ENCODE measurements at places on chromosomes 4 and X.

- no peak for DNase-seq
Measured at GRCh38 chr4:177484613-177485021, 42.4 kb upstream of the AGA start.

GRCh38 chr4:5028480-5028879 is 9.2 kb upstream of the CYTL1 start:
- no peak for DNase-seq

DNA sequence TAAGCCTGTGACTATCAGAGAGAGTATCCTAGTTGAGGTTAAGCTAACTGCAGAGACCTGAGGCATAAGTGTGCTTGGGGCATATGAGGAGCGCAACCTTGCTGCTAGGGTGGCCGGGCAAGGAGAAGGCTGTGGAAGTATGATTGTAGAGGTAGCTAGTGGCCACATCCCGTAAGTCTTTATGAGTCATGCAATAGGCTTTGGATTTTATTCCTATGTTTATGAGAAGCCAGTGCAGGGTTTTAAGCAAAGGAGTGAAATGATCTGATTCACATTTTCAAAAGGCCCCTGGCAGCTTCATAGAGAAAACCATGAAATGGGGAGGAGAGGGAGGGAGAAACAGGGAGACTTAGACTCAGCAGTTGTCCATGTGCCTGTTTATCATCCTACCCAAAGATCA is 92.1 kb upstream of the WDFY3 start:
- DNase-seq: no peak

GRCh38 chr4:16075061-16075460 is 8.8 kb downstream of the PROM1 start:
- DNase-seq: no peak

- peak; percentile 52 for DNase-seq
Measured at GRCh38 chr4:121252224-121252806, 88.2 kb upstream of the TNIP3 start.

- no peak for DNase-seq
Measured at GRCh38 chrX:22134681-22135080, 102.6 kb downstream of the PHEX start.

DNA sequence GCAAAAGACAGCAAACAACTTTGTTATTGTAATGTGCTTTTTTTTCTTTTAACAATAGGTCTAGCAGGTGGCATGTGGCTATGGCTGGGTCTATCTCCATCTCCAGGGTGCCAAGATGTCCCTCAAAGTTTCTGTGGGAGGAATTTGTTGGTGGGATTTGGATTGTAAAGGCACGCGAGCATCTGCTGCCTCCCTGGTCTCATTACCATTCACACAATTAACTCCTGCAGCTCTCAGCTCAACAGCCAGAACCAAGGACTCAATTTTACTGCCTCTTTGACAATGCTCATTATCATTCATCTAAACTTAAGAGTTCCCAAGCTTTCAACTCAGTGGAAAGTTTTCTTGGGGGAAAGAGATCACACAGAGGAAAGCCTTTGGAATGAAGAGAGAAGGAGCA is 10.9 kb upstream of the PCDH18 start:
- no peak for DNase-seq

- peak; percentile 20 for DNase-seq
Measured at GRCh38 chr4:138414202-138414601, 172.1 kb upstream of the SLC7A11 start.

DNA sequence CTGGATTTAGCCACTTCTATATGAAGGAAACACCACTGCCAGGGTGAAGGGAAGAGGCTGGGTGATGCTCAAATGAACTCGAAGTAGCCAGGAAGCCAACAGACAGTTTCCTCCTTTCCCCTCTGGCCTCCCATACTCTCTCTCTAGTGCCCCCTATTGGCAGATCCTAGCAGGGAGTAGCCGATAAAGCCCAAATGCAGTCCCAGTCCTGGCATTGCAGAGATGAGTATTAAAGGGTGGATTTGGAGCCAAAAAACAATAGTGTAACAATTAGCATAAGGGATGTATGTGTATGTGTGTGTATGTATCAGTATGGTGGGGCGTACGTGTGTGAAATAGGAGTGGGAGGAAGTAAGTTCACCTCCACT is 213.8 kb upstream of the LDB2 start:
- DNase-seq: peak; percentile 21

DNA sequence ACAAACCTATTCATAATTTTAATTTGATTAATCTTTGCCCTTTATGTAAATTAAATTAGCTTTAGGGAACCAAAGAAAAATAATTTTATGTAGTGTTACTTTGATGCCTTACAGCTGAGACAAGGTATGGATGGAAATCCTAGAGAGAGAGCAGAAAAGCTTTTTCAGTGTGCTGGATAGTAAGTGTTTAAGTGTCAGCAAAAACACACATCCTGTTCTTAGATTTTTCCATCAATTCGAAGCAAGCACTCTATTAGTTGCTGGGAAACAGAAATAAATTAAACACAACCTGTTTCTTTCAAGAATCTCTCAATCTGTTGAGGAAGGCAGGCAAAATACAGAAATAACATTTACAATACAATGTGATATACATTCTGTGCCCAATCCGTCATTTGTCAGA is 327.8 kb downstream of the GALNTL6 start:
- no peak for DNase-seq

- no peak for DNase-seq
Measured at GRCh38 chr4:4329496-4329895, 39.4 kb downstream of the ZBTB49 start.

- no peak for DNase-seq
Measured at GRCh38 chr4:9825049-9825448, 43.6 kb downstream of the DRD5 start.

- no peak for DNase-seq
Measured at GRCh38 chrX:38718311-38718710, 82.9 kb upstream of the MID1IP1 start.

DNA sequence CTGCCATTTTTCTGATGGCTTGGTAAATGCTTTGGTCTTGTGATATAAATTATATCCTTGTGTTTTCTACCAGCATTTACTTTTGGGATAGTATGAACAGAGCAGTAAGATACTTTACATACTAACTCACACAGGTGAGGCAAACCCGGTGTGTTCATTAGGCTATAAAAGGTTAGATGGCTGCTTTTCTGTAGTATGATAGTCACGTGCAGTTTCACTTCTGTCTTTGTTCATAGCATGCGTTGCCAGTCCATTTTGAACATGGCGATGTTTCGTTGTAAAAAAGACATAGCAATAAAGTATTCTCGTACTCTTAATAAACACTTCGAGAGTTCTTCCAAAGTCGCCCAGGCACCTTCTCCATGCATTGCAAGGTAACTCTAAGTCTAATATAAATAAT is 88.4 kb downstream of the KLHL8 start:
- no peak for DNase-seq

GRCh38 chr4:75671802-75672421 is 1.3 kb downstream of the G3BP2 start:
- DNase-seq: no peak

DNA sequence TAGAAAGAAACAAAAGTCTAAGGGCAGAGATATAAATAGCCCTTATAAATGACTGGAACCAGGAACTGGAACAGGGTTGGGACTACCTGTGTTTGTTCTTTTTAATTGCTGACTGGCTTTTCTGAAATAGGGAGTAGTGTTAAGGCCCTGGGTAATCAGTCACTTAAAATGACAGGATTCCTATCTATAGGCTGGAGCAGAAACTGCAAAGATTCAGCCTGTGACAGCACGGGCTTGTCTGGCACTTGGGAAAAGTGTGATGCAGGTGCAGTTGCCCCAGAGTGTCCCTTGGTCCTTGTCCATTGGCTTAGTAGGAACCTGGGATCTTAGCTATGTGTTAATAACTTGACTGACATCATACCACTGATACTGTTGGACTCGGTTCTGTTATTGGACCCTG is 14.7 kb upstream of the PLAC8 start:
- no peak for DNase-seq

DNA sequence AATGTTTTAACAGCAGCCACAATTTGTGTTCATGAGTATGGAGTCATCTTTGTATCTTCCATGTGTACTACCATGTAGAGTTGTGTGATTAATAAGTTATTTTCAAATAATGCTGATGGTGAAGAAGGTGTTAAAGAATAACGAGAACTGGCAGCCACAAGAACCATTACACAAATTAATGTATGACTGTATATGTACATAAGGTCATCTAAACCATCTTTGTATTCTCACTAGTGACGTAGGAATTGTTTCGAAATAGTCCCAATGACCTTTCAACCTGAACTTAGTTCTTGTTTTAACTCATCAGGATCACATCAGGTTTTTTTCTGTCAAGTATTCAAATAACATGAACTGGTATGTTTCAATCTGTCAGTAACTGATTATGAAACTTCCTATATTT is 48.3 kb upstream of the NOCT start:
- no peak for DNase-seq

DNA sequence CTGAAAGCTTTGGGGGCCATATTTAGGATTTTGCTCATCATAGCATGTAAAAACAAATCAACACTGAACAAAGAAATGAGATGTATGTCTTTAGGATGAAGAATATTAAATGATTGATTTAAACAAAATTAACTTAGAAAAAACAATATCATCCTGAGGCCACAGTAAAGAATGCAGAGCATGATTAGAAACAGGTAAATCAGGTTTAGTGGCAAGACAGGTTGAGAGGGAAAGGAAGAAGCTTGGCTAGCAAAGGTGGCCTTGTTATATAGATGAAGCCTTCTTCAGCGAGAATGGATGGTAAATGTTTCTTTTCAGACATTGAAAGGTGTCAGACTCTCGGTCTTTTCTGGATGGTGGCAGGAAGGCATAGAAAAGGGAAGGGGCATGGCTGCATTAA is 11.9 kb upstream of the MAGEB16 start:
- DNase-seq: no peak

DNA sequence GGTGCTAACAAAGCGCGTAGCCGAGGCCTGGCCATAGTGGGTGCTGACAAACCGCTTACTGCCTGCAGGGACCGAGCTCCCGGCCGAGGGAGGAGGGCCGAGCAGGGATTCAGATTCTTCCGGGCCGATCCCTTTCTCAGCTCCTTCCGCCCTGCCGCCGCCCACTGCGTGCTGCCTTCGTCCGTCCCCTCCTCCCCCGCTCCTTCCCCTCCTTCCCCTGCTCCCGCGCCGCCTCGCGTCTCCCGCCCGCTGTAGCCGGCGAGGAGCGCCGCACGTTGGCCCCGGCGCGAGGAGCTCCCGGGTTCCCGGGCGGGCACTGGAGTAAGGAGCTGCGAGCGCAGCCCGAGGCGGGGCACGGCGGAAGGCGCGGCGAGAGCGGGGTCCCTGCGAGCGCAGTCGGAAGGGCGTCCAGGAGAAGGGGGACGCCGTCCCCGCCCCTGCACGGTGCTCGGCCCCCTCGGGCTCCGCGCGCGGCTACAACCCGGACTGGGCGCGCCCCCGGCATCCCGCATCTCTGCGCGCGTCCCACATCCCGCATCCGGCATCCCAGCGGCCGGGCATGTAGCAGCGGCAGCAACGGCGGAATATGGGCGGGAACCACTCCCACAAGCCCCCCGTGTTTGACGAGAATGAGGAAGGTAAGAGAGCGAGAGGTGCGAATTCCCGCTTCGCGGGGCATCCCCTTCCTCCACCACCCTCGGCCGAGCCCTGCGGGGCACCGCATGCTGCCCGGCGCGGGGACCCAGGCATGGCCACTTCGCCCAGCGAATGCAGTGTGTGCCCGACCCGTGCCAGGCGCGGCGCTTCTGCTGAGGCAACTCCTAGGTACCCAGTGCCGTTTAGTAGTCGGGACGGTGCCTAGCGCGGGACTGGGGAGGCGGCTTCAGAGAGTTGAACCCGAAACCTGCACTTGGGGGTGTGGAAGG is at the start of gene STK32B:
TSS of gene STK32B (plus strand) at position 203 of the 926 bp plus-strand sequence.
- DNase-seq: peak; percentile 55

GRCh38 chrX:68684291-68684918 is 36.9 kb downstream of the STARD8 start:
- peak; percentile 74 for DNase-seq

DNA sequence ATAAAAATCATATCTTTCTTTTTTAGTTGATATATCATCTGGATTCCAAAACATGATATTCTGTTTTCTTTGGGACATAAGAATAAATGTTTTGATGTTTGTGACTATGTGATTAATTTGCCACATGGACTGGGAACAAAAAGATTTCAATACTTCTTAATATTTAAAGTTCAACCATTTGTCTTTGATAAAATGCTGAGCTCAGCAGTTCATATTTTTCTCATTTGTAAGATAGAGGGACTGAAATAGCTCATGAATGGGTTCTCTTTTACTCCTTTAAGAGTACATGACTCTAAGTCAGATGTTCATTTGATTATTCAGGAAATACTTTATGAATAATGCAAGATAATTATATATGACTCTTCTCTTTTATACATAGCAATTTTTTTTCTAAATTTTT is 205.9 kb upstream of the FAM47A start:
- DNase-seq: no peak

All from Kasumi-1 (cell line).